ENCODE measurements at places on chromosomes 4 and X. TPM values are rescaled to one million over a fixed set of nuclear protein-coding genes. Genes with fewer than 3 reads are reported as not detected.

DOK7 gene
- total RNA-seq = not detected

PROM1 gene
- not detected for total RNA-seq

IL21 gene
- not detected for total RNA-seq

DDX53 gene
- not detected for total RNA-seq

VSIG1 gene
- total RNA-seq = not detected

SPP1 gene
- 3.1 TPM for total RNA-seq

TEC gene
- total RNA-seq = 3.8 TPM

MAGEA8 gene
- 1.1 TPM for total RNA-seq

XAGE1A gene
- 1.9 TPM for total RNA-seq

BMP3 gene
- total RNA-seq = under 0.01 TPM

L1CAM gene
- 58.9 TPM for total RNA-seq

ARHGAP36 gene
- total RNA-seq = not detected

ACOT9 gene
- 73.6 TPM for total RNA-seq

FAM13A gene
- 9.9 TPM for total RNA-seq

TSPAN7 gene
- total RNA-seq = 0.12 TPM

IL2RG gene
- not detected for total RNA-seq

ADGRL3 gene
- not detected for total RNA-seq

NLRP2B gene
- not detected for total RNA-seq

FNIP2 gene
- total RNA-seq = 10.0 TPM

RIPPLY1 gene
- total RNA-seq = not detected

SORBS2 gene
- 11.8 TPM for total RNA-seq

AVPR2 gene
- total RNA-seq = not detected

PDE5A gene
- total RNA-seq = 0.20 TPM

CLGN gene
- not detected for total RNA-seq

RIBC1 gene
- total RNA-seq = 1.6 TPM

SLC9B1 gene
- total RNA-seq = 0.24 TPM

PARM1 gene
- total RNA-seq = under 0.01 TPM

DGAT2L6 gene
- not detected for total RNA-seq

JAKMIP1 gene
- total RNA-seq = not detected

CT45A1 gene
- not detected for total RNA-seq

IRS4 gene
- total RNA-seq = not detected

FAM9B gene
- 0.10 TPM for total RNA-seq

ABRAXAS1 gene
- 5.7 TPM for total RNA-seq

SCD5 gene
- total RNA-seq = 10.1 TPM

GLA gene
- total RNA-seq = 58.0 TPM

AMOT gene
- 0.49 TPM for total RNA-seq

ABCE1 gene
- 196 TPM for total RNA-seq

UGT2B11 gene
- not detected for total RNA-seq

DTHD1 gene
- not detected for total RNA-seq
